ENCODE measurements at places on chromosomes 3 and 15.

DNA sequence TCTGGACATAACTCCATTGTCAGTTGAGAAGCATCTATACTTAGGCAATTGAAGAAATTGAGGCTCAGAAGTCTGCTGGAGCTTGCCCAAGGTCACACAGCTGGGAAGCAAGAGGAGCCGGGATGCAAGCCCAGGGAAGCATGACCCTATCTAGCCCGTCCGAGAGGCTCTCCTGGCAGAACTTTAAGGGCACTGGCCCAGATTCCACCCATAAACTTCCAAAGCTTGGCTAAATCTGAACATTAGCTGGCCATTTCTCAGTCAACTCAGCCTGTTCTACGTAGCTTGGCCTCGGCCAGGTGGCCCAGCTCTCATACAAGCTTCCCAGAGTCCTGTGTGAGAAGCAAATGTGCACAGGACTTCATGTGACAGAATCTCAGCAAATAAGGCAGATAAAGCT lies 75.8 kb downstream of the LRIG1 start:
- no peak for DNase-seq

DNA sequence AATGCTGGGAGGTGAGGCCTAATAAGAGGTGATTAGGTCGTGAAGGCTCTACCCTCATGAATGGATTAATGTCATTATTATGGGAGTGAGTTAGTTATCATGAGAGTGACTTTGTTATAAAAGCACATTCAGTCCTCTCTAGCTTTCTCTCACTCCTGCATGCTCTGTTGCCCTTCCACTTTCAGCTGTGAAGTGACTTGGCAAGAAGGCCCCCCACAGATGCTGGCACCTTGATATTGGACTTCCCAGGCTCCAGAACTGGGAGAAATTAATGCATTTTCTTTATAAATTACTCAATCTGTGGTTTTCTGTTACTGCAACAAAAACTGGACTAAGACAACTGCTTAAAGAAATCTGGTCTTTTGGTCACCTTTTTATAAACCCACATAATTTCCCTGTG lies 144.3 kb downstream of the FBN1 start:
- no peak for DNase-seq

- DNase-seq, result no peak
These were observed 518 bp downstream of the OXSR1 start for GRCh38 chr3:38165722-38166387.

GRCh38 chr3:105085506-105085905 lies 281.2 kb upstream of the ALCAM start:
- DNase-seq, result no peak

DNA sequence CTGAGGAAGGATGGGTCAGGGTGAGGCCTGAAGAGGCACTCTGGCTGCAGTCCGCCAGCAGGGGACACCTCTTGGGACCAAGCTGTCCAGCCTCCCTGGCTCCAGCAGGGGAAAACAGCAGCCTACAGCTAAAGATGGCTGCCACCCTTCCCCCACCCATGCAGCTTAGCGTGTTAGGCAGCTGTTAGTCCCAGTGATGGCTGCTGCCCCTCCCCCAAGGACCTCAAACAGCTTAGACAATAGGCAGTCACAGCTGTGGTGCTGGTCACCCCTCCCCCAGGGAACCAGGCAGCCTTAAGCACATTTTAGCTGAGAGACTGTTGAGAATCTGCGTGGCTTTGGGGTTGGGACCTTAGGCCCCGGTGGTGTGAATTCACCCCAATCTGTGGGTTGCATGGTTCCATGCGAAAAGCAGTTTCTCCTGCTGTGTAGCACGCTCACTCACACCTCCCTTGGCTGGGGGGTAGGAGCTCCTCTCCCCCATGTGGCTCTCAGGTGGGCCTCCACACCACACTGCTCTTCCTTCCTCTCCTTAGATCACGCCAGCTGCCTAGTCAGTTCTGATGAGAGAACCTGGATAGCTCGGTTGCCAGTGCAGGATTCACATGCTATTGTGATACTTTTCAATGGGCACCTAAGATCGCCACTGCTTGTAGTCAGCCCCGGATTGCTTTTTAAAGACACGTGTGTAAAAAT lies 140.5 kb upstream of the CADPS start:
- DNase-seq, result no peak
